ENCODE measurements at places on chromosomes 4 and X.

DNA sequence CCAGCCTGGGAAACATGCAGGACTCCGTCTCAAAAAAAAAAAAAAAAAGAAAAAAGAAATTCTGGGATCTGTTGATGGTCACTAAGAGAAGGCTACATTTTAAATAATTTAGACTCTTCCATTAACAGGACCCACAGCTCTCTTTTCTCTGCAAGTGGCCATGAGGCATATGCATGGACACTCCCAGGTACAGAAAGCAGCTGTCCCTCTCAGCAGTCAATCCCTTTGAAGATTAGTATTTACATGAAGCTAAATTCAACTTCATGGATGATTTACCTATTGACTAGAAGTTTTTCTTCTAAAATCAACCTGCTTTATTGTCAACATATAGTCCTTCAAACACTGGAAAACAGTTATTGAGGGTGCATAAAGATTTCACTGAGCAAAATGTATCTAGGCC is 139.9 kb downstream of the CPEB2 start:
- no peak for DNase-seq

GRCh38 chr4:67723949-67724348 is 23.0 kb upstream of the UBA6 start:
- DNase-seq = no peak

- DNase-seq = peak; percentile 43
Measured at GRCh38 chr4:38967260-38968095, 64.7 kb downstream of the TMEM156 start.

DNA sequence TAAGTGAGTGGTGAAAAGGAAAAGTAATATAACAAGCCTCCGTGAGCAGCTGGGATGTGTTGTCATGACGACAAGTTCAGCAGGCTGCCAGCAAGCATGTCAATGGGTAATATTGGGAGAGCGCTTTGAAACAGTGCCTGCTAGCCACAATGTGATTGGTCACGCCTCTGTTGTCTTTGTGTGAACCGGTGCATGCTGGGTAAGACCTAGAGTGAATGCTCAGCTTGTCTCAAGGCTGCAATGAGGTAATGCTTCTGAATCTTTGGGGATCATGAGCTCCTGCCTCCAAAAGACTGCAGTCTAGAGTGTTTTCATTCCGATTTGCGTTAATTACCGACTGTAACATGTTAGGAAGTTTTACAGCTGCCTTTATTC is 54.9 kb downstream of the STOX2 start:
- no peak for DNase-seq

DNA sequence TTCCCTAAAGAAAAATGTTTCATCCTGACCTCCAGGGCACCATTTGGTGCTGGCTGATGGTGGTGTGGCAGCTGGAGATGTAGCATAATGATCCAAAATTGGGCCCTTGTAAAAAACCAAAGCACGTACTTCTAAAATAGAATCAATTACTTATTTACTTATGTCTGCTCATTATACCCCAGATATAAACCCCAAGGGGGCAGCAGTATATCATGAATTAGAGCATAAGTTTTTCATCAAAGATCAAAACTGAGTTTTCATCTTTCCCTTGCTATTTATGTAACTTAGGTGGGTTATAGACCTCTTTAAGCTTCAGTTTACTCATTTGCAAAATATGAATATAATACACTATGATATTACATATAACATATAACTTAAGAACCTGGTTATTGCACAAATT is 241.1 kb downstream of the TACR3 start:
- no peak for DNase-seq

DNA sequence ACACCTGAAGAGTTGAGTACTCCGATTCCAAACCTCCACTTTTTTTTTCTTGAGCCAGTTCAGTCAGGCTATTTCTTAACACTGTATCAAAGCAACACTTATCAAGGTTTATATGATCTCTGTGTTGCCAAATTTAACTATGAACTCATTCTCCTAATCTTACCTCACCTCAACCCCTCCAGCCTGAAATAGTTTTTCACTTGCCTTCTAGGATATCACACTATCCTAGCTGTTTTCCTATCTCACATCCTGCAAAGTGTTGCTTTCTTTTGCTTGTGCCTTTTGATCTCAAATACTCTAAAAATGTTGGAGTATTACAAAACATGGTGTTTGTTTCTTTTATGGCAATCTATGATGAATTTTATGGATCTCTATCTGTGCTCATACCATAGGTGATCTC is 415.0 kb downstream of the CFAP47 start:
- DNase-seq = no peak

Measured in urothelium cell line (cell line).